GM12878 (cell line): ENCODE measurements at places on chromosomes 7 and 10. TPM values are rescaled to one million over a fixed set of nuclear protein-coding genes. Genes with fewer than 3 reads are reported as not detected.

DNA sequence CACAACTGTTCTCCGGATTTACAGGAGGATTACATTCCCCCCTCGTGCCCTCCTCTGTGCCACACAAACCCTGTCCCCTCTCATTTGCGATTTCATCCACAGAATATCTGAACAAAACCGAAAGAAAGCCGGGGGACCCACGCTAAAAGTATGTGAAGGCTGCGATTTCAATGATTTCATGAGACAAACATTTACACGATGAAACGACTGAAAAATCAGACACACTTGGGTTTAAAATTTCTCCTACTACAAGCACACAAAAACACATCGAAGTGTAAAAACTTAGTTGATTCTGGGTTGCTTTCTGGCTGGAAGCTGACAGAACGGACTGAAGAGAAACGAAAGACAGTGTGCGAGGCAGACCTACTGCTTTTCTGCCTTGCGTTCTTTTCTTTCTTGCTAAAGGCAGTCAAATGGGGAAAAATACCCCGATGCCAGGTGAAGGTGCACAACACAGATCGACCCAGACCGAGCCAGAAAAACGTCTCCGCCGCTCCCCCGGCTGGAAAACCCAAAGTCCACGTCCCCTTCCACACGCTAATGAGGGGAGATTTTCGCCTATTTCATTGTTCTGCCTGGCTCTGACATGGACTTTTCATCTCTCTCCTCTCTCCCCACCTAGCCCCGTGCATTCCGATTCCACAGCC is 1.2 kb downstream of the HIPK2 start:
- peak; percentile 36 for DNase-seq

Gene NACAD
- not detected in 2 replicates for total RNA-seq

- DNase-seq = no peak
Observed at GRCh38 chr7:111264981-111265380, 174.1 kb downstream of the LRRN3 start.

Gene AKR1C4
- total RNA-seq = not detected in 2 replicates

DNA sequence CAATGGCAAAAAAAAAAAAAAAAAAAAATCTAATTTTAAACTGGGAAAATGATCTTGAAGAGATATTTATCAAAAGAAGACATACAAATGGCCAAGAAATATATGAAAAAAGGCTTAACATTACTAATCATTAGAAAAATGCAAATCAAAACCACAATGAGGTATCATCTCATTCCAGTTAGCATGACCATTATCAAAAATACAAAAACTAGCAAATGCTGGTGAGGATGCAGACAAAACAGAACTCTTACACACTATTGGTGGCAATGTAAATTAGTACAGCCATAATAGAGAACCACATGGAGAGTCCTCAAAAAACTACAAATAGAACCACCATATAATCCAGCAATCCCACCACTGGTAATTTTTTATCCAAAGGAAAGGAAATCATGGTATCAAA is 489.6 kb downstream of the TNS3 start:
- no peak for DNase-seq

- no peak for DNase-seq
Observed at GRCh38 chr7:98168904-98169621, 42.2 kb upstream of the BHLHA15 start.

DNA sequence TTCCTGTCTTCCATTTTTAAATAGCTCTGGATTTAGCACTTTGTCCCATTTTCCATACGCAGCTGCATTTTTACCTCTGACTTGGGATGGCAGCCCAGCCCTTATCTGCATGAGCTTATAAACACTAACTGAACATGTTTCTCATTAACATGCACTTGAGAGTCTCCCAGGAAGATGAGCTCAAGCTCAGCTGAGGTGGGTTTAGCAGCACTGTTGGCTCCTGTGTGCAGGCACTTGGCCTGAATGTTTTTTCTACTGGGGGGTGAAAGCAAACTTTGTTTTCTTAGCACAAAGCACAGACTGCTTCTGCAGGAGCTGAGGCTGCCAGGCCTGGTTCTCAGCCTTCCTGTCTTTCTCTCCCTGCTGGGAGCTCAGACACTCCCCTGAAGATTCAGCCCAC is 1093.6 kb upstream of the AUTS2 start:
- no peak for DNase-seq

DNA sequence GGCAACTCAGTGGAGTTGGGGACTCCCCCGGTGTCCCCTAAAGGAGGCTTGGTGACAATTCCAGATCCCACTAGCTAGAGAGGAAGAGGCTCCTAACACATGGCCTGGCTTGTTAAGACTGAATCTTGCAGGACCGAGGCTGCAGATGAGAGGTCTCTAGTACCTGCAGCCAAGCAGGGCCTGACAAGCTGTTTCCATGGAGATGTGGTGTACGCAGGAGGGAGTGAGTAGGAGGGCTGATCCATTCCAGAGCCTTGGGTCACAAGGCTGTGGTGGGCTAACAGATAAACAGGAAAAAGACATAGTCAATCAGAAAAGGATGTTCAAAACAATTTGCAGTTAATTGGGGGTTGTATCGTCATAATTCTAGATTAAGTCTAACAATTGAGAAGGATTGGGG is 77.3 kb upstream of the MKLN1 start:
- DNase-seq = no peak

- no peak for DNase-seq
Observed at GRCh38 chr7:150400008-150400787, 21.1 kb downstream of the ZNF775 start.

Gene AGR3
- total RNA-seq = not detected in 2 replicates

GRCh38 chr10:30959836-30960210 is 71.8 kb downstream of the ZNF438 start:
- no peak for DNase-seq

DNA sequence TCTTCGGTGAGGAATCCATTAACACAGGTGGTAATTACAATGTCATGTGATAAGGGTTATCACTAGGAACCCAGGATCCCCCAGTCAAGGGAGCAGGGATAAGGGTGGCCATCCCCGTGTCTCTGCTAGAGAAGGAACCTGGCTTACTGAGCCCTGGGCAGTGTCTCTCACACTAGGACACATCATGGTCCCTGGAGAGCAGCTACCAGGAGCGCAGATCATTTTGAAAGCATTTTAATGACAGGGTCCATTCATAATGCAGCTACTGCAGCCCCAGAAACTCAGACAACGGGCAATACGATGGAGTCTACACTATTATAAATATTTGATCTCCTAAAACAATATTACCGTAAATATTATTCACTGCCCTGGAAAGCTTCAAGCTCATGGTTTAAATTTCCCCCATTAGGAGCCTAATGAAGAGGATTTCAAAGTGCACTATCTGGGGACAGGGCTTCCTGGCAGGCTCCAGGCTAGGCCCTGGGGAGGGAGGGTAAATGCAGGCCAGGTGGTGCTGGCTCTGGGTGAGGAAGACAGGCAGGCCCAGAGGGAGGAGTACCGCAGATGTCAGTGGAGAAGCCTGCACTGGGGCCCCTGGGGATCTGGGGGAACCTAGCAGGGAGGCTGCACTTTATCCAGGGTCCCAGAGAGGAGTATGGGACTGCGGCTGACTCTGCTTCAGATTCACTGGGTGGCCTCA is 52.6 kb upstream of the LOXL4 start:
- no peak for DNase-seq

Gene COMTD1
- total RNA-seq = 43.2 and 46.3 TPM in 2 replicates
